ENCODE measurements at places on chromosomes 6 and 20.

GRCh38 chr6:144478483-144478882 is 193.3 kb downstream of the UTRN start:
- DNase-seq = no peak

- no peak for DNase-seq
Measured at GRCh38 chr6:7145885-7146828, 38.4 kb downstream of the RREB1 start.

GRCh38 chr20:62413896-62414481 is 6.9 kb upstream of the CABLES2 start:
- DNase-seq = no peak

DNA sequence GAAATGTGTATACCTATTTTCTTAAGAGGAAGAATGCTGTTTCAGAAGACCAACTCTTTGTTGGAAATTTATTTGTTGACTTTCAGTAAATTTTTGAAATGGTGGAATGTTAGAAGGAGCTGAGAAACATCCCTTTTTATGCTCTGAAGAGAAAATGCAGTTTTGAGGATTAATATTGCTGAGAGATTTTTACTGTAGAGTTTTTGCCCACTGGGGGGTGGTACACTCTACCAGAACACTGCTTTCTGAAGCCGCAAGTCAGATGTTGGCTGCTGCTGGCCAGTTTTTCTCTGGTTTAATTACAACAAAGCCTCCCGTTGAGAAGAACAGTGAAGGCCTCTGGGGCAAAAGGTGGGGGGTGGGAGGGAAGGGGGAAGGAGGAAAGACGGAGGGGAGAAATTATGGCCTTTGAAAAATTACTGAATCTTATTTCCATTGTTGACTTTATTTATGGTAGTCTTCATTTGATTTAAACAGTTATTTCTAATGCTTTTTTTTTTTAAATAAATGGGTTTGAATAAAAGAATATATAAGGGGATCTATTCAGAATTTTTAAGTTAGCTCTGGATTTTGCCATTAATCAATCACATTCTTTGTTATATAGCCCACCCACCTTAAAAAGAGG is 3.0 kb downstream of the FLRT3 start:
- DNase-seq = peak; percentile 45

GRCh38 chr6:157609117-157609516 is 213.9 kb upstream of the SNX9 start:
- no peak for DNase-seq

DNA sequence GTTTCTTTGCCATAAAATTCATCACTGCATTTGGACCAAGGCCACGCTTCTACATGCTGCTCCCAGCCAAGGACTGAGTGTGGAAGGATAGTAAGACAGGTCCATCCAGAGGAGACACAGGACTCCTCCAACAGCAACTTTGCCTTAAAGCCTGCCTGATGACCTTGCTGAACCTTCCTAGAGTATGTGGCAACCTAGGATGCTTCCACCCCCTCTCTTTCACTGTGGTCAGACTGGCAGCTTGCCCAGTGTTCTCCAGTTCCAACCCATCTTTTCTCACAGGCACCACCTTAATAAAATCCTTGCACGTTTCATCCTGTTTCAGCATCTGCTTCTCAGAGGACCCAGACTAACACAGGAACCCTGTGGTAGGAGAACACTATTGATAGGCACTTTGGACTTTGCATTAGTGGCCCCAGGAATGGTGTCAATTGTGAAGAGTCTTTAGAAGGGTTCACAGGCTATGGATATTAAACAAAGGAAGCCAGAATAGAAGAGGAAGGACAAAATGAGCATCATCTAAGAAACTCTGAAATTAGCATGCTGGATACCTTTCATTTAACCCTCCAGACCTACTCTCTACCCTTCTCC is 2.4 kb upstream of the PKHD1 start:
- DNase-seq = no peak

GRCh38 chr6:4313044-4313686 is 177.8 kb upstream of the ECI2 start:
- DNase-seq = peak; percentile 87

DNA sequence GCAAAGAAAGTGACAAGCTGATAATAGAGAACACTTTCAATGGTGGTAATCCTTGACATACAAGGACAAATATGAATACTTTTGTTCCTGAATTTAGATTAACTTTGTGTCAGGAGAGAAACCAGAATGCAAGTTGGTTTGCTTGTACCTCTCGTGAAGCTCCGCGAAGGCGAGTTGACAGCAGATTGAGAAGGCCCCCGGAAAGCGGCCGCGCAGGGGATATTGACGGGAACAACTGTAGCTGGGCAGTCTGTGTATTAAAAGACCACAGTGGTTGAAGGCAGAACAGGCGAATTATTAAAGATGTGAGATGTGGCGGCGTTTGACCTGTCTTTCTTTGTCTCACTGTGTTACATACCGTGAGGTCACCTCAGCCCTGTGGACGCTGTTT is 175.8 kb upstream of the RALGAPA2 start:
- DNase-seq = no peak

DNA sequence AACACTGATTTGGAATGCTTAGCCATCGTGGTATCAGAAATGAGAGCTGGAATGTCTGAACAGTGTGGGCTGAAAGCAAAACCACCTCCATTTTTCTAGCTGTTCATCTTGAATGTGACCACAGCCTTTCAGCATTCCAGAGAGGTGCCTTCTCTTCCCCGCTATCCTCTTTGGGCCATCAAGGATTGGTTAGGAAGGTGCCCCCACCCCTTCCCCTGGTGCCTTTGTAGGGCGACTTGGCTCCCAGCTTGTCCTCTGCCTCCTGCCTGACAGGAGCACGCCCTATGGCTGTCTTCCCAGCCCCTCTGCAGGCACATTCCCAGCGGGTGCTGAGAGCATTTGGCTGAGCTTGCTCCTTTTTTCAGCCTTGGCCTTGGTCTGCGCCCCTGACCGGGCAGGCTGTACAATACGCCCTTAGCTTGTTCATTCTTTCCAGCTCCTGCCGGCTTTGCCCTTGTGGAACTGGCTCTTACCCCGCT is 97.5 kb downstream of the ARMC2 start:
- DNase-seq = no peak

- no peak for DNase-seq
Measured at GRCh38 chr6:136783495-136784270, 8.6 kb downstream of the MAP3K5 start.

- no peak for DNase-seq
Measured at GRCh38 chr20:20358801-20359200, 9.1 kb upstream of the INSM1 start.

DNA sequence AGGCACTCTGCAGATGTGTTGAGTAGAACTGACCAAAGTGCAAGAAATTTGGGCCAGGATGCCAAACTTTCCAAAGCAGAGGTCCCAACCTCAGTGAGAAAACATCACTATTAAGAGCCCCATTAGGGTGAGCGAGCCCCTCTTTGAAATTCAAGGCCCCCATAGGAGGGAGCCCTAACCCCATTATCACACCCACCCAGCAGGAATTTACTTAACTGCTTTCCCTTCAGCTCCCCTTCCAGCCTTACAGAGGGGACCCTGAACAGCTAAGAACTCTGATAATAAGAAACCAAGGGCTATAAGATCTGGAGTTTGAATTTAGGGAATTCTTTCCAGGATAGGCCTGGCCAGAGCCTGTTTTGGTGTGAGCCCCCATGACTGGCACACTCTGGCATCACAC is 130.6 kb downstream of the NFATC2 start:
- no peak for DNase-seq

- DNase-seq = no peak
Measured at GRCh38 chr6:129920103-129920798, 59.1 kb upstream of the TMEM244 start.

- DNase-seq = no peak
Measured at GRCh38 chr6:38184585-38185080, 365.1 kb downstream of the ZFAND3 start.

DNA sequence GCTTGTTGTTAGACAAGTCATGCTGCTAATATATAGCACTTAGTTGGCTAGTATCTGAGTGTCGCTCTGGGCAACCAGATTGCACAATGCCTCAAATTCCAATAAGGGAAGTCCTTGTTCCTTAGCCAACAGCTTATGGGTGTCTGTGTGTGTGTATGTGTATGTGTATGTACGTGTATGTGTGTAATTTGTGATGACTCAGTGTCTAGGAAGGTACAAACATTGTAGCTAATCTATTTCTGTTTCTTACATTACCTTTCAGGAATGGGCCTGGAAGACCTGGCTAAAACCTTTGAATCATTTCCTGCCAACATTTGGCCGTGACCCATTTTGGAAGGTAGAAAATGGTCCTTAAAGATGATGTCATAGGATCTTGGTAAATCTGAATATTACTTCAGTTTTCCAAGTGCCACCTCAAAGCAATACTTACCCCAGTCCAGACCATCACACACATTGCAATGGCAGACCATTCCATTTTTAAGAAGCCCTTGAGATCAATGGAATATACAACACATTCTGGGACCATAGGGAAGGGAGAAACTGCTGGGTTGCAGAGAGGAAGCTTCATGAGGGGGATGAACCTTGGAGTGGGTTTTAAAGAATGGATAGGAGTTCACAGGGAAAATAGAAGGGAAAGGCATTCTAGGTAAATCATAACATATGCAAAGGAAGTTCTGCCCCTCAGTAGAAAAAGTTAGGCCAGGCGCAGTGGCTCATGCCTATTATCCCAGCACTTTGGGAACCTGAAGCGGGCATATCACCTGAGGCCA is 25.1 kb downstream of the NEDD9 start:
- peak; percentile 99 for DNase-seq

DNA sequence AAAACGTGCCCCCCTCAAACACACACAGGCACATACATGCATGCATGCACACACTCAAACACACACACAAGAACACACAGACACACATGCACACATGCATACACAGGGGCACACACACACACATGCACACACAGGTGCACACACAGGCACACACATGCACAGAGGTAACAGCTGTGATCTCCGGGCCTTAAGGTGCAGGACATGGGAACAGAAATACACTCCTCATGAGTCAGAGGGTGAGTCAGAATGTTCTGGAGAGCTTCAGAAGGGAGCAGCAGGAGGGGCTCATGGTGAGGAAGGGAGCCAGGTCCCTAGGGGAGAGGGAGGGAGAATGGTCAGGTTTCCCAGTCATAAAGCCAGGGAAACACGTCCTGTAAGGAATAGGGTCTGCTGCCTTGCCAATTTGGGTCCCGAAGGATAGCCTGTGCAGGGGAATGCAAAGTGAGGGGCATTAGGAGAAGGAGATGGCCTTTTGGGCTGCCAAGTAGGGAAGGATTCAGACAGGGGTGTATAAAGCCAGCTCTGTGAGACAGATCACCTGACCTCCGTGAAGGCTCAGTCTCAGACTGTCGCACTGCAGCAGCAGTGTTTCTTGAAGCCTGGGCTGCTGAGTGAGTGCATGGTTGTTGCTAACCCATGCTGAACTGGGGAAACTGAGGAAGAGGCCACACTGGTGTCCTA is 123.9 kb downstream of the MAFB start:
- DNase-seq = peak; percentile 40

DNA sequence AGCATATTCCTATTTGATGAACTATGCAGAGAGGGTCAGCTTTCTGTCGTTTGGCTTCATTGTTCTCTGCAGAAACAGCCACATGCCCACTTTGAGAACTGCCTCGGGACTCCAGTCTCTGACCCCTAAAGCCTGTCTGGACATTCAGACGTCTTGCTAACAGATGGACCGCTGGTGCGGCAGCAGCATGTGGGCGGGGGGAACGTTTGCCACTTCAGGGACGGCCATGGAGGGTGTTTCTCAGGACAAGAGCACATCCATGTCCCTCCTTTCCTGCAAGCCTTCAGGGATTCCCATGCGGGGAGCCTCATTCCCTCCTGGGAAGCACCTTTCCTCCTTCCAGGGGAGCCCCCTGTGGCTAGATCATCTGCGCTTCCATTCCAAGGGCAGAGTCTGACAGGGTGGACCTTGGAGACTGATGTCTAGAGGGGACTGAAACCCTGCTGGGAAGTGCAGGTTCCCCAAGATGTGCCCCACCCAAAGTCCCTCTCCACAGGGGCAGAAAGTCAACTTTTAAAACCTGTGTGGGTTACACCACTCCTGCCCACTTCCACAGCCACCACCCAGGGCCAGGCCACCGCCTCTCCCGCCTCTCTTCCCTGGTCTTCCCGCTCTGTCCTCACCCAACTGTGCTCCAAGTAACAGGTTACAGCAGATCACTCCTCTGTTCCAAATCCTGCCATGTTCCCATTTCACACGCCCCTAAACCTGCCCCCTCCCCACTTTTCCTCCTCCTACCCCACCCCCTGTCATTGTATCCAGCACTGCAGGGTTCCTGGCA is 94.8 kb upstream of the PMEPA1 start:
- DNase-seq = no peak

DNA sequence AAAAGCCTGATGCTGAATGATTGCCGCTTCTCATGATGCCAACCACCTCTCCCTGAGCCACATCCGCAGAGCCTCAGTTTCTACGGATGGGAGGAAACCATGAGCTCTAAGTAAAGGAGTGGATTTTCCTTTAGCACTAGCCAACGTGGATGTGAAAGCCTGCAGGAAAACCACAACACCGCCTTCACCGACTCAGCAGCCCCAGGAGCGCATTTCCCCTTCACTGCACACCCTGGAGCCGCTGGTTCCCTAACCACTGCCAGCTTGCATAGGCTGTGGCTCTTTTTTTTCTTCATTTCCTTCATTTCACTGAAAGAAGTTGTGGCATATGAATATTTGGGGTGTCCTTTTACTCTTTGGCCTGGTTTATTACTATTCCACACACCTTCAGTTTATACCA is 50.5 kb upstream of the SSTR4 start:
- DNase-seq = no peak

DNA sequence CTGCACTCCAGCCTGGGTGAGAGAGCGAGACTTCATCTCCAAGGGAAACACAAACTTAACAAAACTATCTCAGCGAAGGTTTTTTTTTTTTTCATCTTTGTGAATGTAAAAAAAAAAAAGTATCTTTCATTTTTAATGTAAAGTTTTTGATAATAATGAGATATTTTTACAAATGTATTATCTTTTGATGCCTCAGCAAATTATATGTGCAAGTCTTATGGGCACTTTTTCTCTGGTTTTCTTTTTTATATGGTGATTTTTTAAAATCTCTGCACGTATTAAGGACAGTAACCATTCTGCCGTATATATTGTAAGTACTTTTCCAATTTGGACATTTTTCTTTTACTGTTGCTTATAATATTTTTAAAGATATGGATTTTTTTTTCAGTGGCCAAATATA is 76.8 kb downstream of the MAFB start:
- no peak for DNase-seq

GRCh38 chr6:52672412-52673025 is 1.6 kb downstream of the TMEM14A start:
- DNase-seq = no peak

GRCh38 chr20:42204109-42204660 is 586.0 kb upstream of the CHD6 start:
- no peak for DNase-seq

- DNase-seq = no peak
Measured at GRCh38 chr6:55560290-55560885, 18.6 kb downstream of the HMGCLL1 start.

Measured in skeletal muscle cell (primary cell).